ENCODE measurements at places on chromosomes 13 and 19. TPM values are rescaled to one million over a fixed set of nuclear protein-coding genes. Genes with fewer than 3 reads are reported as not detected.

Gene ZNF525
- 8.1 TPM for polyA plus RNA-seq

Gene PCDH20
- 2.3 TPM for polyA plus RNA-seq

Gene ADAMTSL5
- polyA plus RNA-seq, result 17.0 TPM

Gene CEACAM20
- not detected for polyA plus RNA-seq

Gene PLVAP
- polyA plus RNA-seq, result 68.7 TPM

Gene ZIC2
- not detected for polyA plus RNA-seq

Gene AKAP8L
- 91.1 TPM for polyA plus RNA-seq

Gene PRR12
- polyA plus RNA-seq, result 23.3 TPM

Gene GIPR
- polyA plus RNA-seq, result 1.7 TPM

Gene CFAP97D2
- not detected for polyA plus RNA-seq

Gene SERPINE3
- polyA plus RNA-seq, result 0.14 TPM

Gene FXYD3
- 0.97 TPM for polyA plus RNA-seq

Gene FSD1
- 1.2 TPM for polyA plus RNA-seq

Gene SYNGR4
- not detected for polyA plus RNA-seq

Gene GAPDHS
- not detected for polyA plus RNA-seq

Gene PRSS57
- 0.32 TPM for polyA plus RNA-seq

Gene NLRP7
- polyA plus RNA-seq, result not detected

Gene FGF9
- 14.3 TPM for polyA plus RNA-seq

Gene ATP4A
- not detected for polyA plus RNA-seq

Gene CCDC8
- polyA plus RNA-seq, result 80.9 TPM

All from hindlimb muscle (tissue), 1 donor.